Iris pigment epithelial cell (primary cell): ENCODE measurements at places on chromosomes 2 and 18.

- DNase-seq, result no peak
Measured at GRCh38 chr2:160741271-160741670, 247.7 kb upstream of the RBMS1 start.

DNA sequence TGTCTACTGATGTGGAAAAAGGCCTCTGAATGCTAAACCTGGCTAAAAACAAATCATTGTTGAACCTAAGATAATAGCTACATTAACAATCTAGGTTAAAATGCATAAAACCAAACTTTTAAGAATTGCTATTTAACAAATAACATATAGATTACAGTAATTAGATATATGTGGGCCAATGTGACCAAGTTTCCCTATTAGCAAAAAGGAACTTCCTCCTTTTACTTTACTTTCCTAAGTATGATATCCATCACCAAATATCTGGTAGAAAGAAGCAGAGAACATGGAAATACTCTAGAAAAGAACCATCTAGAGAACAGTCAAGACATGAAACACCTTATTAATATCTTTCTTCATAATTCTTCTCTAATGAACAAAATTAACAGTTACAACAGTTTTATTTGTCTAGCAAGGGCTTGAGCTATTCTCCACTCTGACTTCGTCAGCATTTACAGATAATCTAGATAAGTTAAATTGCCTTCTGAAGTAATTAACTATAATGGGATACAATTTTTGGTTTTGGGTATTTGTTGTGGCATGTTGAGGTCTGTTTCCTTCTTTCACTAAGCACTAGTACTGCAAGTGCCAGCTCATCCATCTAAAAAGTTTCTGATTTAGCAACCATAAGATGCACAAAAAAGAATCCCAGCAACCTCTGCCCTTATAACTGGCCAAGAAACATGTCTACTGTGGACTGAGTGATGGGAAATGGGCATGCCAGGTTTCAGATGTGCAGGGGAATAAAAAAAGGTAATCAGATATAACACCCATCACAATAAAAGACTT is 53.3 kb downstream of the MEMO1 start:
- no peak for DNase-seq

DNA sequence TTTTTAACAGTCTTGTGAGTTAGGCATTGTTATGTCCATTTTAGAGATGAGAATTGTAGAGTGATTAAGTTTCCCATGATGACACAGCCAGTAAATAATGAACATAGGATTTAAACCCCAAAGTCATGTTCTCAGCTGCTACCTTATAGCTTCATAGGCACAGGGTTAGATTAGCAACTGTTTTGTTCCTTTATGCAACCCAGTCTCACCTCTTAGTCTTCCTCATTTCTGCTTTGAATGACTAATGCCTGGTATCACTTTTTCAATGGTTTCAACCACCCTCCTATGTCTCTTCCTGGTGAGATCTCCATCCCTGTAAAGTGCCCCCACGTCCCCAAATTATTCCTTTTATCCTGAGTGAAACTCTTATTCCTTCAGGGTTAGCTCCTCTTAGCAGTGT is 44.3 kb downstream of the MFSD6 start:
- DNase-seq, result no peak

DNA sequence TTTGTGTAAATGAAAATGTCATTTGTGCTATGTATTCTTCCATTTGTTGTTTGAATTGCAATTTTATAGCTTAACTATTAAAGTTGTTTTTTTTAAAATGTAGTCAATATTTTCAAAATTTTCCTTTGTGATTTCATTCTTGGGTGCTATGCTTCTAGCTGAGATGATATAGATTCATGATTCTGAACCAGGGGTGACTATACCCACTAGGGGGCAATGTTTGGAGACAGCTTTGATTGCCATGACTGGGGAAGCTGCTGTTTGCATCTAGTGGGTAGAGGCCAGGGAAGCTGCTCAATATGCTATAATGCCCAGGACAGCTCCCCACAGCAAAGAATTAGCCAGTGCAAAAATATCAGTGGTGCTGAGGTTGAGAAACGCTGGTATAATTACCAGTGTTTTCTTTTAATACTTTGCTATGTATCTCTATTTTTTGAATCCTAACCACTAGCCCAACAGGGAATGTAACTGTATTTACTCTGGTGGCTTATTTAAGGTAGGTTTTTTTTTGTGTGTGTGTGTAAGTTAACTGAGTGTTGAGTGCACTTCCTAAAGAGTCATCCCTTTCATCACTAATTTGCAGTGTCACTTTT is 99.7 kb downstream of the MEP1B start:
- peak; percentile 71 for DNase-seq

- no peak for DNase-seq
Measured at GRCh38 chr2:126703311-126703710, 47.4 kb downstream of the GYPC start.

GRCh38 chr2:219525533-219526232 is 11.4 kb downstream of the ASIC4 start:
- no peak for DNase-seq

GRCh38 chr2:221518201-221518934 is 53.7 kb downstream of the EPHA4 start:
- DNase-seq, result peak; percentile 93

- peak; percentile 59 for DNase-seq
Measured at GRCh38 chr2:65537651-65538385, 105.4 kb upstream of the SPRED2 start.

GRCh38 chr2:219736209-219736608 is 108.8 kb downstream of the SLC4A3 start:
- DNase-seq, result peak; percentile 74

DNA sequence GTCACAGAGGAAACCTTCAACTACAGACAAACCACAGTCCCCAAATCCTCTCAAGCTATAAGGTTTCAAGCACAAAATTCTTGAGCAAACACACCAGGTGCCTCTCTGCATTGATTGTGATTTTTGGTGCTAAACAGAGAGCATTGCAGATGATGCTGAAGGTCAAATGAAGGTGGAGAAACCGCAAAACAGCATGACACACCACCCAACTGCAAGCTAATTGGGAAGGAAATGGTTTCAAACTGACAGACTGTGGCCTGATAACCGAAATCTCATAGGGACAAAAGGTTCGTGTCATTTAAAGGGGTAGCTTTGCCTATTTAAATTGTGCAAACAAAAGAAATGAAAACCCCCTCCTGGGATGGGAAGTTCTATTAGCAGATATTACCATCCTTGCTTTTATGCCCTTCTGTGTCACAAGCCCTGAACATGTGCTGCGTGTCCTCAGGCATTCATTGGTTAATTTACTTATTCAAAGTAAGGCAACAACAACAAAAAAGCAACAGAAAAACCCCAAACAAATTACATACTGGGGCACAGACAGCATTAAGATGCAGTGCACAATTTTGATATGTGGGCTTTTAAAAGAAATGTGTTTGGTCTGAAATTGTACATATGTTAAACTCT is 154.9 kb downstream of the AQP4 start:
- DNase-seq, result no peak

GRCh38 chr2:68932402-68932801 is 20.3 kb downstream of the GKN2 start:
- DNase-seq, result no peak

DNA sequence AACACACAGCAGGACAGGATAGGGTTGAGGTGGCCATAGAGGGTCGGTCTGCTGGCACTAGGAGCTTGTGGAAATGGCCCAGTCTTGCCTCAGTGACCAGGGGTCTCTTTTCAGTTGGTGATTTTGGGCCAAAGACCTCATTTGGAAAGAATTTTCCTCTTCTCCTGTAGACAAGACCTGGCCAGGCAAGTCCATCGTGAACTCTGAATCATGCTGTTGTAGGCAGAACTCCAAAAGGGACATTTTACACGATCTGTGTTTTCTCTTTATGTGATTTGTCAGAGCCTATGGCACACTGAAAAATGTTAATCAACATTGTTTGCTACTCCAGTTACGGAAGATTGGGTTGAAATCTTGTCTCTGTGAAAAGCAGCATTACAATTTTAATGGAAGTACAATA is 126.1 kb upstream of the PXDN start:
- no peak for DNase-seq

GRCh38 chr2:224210286-224211180 is 171.4 kb upstream of the SERPINE2 start:
- DNase-seq, result no peak

DNA sequence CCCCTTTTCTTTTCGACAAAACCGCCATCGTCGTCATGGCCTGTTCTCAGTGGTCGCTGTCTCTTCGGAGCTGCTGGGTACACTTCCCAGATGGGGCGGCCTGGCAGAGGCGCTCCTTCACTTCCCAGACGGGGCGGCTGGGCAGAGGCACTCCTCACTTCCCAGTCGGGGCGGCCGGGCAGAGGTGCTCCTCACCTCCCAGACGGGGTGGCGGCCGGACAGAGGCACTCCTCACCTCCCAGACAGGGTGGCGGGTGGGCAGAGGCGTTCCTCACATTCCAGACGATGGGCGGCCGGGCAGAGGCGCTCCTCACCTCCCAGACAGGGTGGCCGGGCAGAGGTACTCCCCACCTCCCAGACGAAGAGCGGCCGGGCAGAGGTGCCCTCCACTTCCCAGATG is 138.9 kb downstream of the DTNB start:
- no peak for DNase-seq

GRCh38 chr2:45637440-45637839 is 14.0 kb upstream of the PRKCE start:
- peak; percentile 73 for DNase-seq

DNA sequence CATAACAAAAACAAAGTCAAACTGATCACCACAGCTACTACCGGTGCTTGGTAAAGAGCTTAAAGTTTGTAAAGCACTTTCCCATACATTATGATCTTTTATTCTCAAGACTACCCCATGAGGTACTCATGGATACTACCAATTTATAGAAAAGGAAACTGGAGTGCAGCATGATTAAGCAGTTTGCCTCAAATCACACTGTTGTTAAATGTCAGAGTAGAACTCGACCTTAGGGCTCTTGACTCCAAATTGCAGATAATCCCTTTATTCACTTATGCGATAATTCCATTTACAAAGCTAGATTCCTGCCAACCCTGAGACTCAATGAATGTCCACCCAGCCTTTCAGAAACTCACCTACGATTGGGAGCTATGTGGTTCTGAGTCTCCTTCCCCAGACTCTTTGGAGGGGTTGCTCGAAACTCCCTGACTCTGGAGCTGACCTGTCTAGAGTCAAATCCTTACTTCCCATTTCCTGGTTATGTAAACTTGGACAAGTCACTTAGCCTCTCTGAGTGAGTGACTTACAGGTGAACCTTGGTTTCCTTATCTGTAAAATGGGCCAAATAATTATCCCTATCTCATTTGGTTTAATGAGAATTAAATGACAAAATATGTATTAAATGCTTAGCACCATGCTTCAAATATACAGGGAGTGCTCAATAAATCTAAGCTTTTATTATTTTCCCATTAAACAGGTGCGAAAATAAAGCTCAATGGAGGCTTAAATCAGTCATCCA is 47.4 kb downstream of the PSD4 start:
- no peak for DNase-seq

GRCh38 chr2:51068237-51068636 is 36.3 kb upstream of the NRXN1 start:
- no peak for DNase-seq

GRCh38 chr2:110157153-110157793 is 41.7 kb upstream of the MALL start:
- peak; percentile 73 for DNase-seq

- no peak for DNase-seq
Measured at GRCh38 chr2:241105641-241106040, 3.6 kb upstream of the MTERF4 start.

DNA sequence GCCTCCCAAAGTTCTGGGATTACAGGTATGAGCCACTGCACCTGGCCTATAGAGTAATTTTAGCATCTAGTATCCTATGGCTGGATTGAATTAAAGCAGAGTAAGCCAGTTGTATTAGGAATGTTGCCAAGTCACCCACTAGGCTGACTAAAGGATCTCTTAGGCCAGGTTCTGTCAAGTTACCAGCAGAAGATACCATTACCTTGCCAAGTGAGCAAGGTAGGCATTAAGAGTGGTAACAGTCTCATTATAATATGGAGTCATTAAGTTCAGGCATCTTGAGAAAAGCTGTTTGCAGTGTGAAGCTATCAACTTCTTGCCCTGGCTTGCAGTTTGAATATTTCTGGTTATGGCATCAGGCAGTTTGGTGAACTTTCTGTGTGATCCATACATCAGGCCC is 37.0 kb upstream of the MTCL1 start:
- peak; percentile 31 for DNase-seq
